CD4-positive, alpha-beta T cell (primary cell): ENCODE measurements at places on chromosomes 3 and 15. TPM values are rescaled to one million over a fixed set of nuclear protein-coding genes. Genes with fewer than 3 reads are reported as not detected.

Gene ZIC4
- total RNA-seq: not detected

Gene TERC
- total RNA-seq: 10.4 TPM

Gene THOC7
- total RNA-seq: 23.7 TPM

Gene OR5H2
- not detected for total RNA-seq

Gene GPR171
- 16.7 TPM for total RNA-seq

Gene MASP1
- not detected for total RNA-seq
